Stimulated activated CD8-positive, alpha-beta memory T cell treated with anti-CD3 and anti-CD28 coated beads, Interleukin-4, amount 100 ng/mL, for 1 hour (primary cell): ENCODE measurements at places on chromosomes 6 and 20.

DNA sequence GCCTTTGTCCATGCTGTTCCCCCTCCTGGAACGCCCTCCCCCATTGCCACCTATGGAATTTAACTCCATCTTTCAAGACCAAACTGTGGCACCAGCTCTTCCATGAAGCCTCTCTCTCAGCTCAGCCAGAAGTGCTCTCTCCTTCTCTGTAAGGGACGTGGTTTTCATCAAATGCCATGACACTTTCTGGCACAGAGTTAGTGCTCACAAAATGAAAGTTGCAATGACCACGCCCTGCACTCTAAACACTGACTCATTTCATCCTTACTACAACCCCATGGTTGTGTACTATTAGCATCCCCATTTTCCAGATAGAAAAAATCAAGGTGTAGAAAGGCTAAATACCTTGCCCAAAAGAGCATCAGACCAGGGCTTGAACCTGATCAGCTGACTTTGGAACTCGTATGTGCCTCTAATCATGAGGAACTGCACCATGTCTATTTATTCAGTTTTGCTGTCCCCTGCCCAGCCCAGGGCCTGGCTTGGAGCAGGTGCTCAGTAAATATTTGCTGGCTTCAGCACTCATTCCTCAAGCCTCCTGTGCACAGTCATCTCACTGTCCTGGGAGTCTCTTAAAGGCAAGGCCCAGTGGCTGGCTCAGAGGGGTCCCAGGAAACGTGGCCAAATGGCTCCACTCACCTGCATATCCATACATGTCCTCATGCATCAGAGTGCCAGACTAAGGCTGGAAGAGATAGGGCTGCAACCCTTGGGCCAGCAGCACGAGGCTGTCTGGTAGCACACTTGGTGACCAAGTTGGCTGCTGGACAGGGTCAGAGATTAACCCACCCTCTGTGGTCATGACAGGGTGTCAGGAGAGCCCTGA, 77.9 kb downstream of the MRPL14 start:
- no peak for DNase-seq

- no peak for DNase-seq
Measured at GRCh38 chr6:684831-685636, 7.9 kb downstream of the EXOC2 start.

- DNase-seq: no peak
Measured at GRCh38 chr6:73671911-73672685, 18.3 kb upstream of the SLC17A5 start.

DNA sequence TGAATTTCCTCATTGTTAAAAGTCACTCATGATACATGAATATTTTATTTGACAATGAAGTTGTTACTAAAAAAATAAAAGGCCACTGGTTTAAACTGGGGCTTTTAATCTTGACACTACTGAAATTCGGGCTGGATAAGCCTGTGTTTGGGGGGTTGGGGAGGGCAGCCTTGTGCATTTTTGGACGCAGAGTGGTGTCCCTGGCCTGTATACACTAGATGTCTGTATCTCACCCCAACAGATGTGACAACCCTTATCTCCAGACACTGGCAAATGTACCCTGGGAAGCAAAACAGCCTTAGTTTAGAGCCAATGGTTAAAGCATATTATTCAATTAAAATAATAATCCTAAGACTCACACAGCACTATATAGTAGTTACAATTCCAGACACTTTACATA, 24.8 kb downstream of the MAN1A1 start:
- no peak for DNase-seq

GRCh38 chr20:41956338-41957074, 338.3 kb upstream of the CHD6 start:
- DNase-seq: no peak

DNA sequence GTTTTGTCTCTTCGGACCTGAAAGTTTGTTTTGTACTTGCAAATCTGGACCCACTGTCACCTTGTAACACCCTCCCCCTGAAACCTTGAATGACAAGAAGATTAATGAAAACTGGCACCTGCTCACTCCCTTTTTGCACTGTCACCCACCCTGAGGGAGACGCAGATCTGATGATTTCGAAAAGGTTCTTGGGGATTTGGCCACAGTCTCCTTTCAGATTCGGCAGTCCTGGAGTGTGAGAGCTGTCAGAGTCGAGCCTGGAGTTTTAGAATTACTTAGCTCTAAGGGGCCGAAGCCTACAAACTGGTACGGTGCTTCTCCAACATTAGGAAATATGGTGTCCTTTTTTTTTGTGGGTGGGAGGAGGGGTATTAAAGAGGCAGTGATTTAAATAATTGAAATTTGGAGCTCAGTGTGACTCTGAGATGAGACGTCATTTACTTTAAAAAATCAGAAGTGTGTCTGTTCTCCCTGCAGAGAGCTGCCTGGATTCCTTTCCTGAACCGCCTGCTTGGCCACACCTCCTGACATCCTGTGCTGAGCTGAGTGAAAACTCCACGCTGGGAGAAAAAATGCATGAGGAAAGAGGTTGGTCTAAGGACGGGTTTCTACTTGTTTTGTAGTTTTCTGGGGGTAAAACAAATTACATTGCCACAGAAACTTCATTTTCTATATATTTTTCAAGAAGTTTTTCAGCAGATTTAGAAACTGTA, 447.0 kb upstream of the CDH4 start:
- no peak for DNase-seq

DNA sequence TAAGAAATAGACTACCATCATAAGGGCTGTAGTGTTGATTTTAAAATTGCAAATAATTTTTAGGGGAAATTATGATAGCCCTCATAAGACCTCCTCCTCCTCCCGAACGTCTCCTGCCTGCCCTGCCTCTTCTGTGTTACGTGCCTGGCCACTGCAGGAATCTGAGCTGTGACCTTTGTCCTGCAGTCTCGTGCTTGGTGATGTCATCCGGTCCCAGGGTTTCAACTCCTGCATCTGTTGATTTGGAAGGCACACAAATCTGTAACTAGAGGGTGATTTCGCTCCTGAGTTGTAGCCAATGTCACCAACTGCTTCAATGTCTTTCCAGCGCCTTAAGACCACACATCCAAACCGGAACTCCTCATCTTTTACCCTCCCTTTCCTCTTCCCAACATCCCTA, 163.2 kb downstream of the AIG1 start:
- DNase-seq: no peak

- DNase-seq: no peak
Measured at GRCh38 chr6:3769610-3770009, 18.1 kb upstream of the PXDC1 start.

GRCh38 chr6:106173124-106173879, 87.2 kb downstream of the PRDM1 start:
- no peak for DNase-seq

DNA sequence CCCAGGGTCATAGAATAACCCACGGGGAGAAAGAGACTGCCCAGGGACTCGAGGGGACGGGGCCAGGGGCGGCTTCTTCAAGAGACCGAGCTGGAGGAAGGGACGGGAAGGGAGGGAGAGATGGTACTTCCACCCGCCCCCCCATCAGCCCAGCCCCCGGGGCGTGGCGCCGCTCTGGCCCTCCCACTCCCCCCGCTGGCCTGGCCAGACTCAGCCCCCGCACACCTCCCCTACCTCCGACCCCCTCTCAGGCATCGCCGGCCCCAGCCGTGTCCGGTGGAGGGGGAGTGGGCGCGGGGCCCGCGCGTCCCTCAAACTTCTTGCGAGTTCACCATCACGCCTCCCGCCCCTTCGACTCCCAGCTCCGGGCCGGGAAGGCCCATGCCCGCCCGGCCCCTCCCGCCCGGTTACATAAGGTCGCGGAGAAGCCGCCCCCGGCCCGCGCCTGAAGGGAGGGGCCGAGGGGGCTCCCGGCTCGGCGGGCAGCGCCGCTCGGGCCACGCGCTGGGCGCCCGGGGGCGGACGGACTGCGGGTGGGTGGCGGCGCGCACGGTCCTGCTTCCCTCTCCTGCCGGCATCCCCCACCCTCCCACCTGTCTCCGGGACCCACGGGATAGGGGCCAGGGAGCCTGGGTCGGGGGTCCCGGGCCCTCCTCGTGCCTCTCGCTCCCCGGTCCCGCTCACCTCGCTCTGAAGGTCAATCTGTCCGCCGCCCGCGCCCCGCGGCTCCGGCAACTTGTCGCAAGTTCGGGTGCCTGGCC, 562 bp downstream of the TFEB start:
- DNase-seq: peak; percentile 41

GRCh38 chr6:4885341-4885933, 109.2 kb downstream of the CDYL start:
- DNase-seq: no peak

- no peak for DNase-seq
Measured at GRCh38 chr6:56400273-56400672, 152.9 kb upstream of the COL21A1 start.

GRCh38 chr6:49151957-49152356, 311.1 kb downstream of the MMUT start:
- no peak for DNase-seq

- no peak for DNase-seq
Measured at GRCh38 chr6:43665376-43665775, 20.5 kb downstream of the RSPH9 start.

DNA sequence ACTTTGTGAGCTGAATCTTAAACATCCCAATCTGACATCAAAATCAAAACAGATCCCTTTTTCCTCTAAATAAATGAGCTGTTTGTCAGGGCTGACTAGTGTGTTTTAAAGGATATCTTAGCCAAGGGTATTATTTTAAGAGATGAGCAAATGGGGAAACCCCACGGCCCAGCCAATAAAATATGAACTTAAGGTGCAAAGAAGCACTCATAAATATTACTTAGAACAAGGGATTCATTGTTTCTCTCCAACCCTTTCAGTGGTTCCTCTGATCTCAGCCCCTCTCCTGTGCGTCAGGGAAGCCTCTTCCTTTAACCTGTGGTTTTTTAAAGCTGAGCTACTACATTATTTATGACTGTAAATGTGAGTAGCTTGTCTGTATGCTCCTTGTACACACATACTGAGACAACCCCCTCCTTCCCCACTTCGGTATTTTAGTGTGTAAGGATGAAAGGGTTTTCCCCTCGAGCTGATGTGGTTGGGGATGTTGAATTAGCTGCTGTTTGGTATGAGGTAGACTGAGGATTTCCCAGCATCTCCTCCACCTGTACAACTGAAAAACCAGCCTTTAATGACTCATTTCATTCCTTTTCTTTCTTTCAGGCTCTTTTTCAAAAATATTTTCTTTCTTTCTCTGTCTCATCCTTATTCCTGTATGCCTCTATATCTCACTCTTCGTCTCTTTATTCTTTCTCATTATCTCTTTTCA, 6.5 kb downstream of the BMP5 start:
- no peak for DNase-seq

DNA sequence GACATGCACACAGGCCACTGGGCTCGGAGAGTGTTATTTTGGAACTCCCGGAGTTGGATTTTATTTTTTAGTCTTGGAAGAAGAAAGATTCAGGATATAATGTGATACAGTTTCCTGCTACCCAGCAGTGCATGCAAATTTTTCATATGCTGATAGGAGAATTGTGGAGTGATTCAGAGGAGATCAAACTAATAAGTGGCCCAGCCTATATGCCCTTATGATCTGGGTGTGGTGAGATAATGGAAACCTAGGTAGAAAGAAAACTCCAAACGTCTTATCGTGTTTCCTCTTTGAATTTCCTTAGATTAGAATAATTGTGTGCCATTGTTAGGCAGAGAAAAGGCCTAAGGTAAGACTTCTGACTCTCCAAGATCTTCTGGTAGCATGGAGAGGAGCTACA, 401.2 kb upstream of the BTBD3 start:
- no peak for DNase-seq
